ENCODE measurements at places on chromosomes 4 and X.

DNA sequence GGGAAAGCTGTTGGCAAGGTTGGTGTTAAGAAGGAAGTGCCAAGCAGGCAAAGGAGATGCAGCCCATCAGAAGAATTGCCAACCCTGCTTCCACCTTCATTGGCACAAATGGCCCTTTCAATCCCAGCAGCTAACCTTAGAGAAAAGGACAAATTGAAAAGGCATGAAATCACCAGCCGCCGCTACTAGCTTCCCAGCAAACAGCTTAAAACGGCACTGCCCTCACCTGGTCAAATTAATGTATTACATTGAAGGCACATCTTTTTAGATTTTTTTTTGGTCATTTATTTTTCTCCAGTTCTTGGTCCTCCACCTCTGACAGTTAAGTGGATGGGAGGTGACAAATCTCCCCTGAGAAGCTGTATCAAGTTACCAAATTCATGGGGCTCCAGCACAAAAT, 51.0 kb upstream of the NHSL2 start:
- DNase-seq = peak; percentile 15

DNA sequence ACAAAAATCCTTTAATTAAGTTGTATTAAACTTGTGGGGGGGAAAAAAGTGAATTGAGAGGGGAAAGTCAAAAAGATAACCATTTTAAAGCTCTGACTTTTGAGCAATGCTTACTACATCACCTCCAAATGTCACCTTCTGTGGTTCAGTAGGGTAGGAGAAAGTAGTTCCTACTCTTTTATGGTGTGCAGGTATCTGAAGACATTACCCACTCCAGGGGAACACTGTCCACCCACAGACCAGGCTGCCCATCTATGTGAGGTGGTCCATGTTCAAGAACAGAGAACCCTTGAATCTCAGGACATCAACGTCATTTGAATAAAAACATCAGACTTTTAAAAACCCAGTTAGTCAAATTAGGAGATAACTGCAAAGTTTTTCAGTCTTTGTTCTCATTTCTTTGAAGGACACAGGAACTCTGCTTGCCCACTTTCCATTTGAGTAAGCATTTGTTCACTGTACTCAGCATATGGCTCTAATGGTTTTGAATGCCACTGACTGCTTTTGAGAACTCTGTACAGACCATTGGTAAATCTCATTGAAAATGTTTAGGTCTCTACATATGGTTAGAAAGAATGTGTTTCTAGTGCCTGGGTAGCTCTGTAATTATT, 18.4 kb downstream of the NMU start:
- no peak for DNase-seq

- no peak for DNase-seq
These were observed 132.6 kb downstream of the TBL1X start for GRCh38 chrX:9597361-9598035.

DNA sequence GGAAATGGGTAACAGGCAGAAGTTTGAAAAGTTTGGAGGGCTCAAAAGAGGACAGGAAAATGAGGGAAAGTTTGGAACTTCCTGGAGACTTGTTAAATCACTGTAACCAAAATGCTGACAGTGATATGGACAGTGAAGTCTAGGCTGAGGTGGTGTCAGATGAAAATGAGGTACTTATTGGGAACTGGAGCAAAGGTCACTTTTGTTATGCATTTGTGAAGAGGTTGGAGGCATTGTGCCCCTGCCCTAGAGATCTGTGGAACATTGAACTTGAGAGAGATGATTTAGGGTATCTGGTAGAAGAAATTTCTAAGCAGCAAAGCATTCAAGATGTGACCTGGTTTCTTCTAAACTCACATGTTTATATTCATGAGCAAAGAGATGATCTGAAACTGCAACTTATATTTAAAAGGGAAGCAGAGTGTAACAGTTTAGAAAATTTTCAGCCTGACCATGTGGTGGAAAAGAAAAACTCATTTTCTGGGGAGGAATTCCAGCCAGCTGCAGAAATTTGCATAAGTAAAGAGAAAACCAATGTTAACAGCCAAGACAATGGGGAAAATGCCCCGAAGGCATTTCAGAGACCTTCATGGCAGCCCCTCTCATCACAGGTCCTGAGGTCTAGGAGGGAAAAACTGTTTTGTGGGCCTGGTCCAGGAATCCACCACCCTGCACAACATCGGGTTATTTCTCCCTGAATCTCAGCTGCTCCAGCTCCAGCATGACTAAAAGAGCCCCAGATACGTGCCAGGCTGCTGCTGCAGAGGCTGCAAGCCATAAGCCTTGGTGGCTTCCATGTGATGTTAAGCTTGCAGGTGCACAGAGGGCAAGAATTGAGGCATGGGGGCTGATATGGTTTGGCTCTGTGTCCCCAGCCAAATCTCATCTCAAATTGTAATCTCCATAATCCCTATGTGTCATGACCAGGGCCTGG, 632.5 kb upstream of the GNPDA2 start:
- DNase-seq = peak; percentile 63

DNA sequence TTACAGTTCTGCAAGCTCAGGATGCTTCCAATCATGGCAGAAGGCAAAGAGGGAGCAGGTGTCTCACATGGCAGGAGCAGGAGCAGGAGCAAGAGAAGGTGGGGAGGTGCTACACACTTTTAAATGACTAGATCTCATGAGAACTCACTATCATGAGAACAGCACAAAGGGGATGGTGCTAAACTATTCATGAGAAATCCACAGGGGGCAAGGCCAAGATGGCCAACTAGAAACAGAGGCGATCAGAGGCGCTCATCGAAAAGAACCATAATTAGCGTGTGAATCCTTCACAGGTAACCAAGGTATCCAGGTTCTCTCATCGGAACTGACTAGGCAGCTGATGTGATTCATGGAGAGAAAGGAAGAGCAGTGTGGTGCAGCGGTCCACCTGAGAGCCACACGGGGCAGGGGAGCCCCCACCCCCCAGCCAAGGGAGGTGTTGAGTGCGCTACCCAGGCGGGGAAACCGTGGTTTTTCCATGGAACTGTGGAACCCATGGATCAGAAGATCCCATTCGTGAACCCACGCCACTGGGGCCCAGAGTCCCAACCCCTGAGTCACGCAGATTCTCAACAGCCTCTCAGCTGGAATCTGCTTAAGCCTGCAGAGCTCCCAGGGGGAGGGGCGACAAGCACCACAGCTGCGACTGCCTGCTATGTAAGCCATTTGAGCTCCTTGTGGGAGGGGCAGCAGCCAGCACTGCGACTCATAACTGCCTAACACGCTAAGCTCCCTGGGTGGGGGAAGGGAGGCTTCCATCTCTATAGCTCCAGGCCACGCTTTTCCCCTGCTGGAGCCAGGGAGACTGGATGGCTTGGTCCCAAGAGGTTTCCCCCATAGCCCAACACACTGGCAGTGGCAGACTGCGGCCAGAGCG, 46.7 kb downstream of the FGF16 start:
- peak; percentile 80 for DNase-seq
